ENCODE measurements at places on chromosomes 1 and 21.

GRCh38 chr1:36351227-36351977 lies 28.0 kb upstream of the EVA1B start:
- DNase-seq, result no peak

DNA sequence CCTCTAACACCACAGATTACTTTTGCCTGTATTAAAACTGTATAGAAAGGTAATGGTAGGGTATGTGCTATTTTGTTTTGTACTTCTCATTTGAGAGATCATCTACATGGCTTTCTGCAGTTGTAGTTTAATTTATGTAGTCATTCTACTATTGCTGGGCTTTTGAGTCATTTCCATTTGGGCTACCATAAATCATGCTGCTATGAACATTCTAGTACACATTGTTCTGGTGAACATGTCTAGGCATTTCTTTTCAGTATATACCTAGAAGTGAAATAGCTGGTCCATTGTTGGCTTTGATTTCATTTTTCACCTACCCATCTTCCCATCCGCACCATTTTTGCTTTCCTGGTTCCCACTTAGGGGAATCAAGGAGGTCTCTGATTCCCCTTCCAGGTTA lies 18.7 kb downstream of the EDN2 start:
- no peak for DNase-seq

DNA sequence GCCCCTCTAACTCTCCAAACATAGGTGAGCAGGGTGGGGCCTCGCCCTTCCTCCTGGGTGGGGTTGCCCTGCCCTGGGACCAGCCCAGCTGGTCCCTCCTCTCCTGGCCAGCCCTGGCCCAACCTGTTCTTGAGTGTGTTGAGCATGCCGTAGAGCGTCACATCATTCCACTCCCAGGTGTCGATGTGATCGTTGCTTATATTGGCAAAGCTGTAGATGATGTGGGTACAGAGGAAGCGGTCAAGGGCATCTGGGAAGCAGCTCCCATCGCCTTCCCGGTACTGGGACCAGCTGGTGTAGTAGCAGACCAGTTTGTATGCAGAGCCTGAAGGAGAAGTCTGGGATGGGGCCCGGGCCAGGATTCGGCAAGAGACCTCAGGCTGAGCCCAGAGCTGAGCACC lies 1.4 kb downstream of the CHI3L1 start:
- DNase-seq, result no peak

DNA sequence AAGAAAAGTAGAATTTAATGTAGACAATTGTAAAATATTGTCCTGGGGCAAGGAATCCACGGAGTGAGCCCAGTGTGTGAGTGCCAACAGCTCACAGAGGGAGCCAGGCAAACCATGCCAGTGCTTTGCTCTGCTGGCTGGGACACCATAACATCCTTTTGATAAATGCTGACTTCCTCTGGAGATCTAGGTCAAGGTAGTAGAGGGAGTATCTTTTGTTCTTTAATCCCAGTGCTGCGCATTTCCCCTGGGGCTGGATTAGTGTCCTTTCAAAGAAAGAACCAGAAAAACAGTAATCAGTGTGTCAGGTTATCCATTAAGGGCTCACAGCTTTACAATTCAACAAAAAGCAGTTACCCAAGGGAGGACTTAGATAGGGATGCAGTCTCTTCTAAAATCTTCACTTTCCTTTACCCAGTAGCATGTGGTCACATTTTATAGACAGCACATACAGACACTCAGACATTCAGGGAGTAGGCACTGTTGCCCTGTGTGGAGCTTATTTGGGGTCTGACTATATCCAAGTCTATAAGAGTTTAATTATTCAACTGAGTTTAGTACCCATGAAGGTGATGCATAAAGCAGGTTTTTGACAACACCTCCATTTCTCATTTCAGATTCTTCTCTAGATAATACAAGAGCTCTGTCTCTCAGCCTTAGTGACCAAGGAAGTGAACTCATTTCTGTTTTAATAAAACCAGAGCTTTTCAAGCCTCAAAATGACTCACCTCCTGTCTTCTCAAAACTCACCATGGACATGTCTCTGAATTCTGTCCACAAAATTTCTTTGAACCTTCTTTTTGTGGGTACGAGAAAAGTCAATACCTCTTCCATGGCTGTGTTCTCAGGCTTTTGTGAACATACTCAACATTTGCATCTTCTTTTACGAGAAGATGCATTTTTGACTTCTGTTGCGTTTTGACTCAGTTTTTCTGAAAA lies 215.3 kb downstream of the BRINP2 start:
- DNase-seq, result no peak

DNA sequence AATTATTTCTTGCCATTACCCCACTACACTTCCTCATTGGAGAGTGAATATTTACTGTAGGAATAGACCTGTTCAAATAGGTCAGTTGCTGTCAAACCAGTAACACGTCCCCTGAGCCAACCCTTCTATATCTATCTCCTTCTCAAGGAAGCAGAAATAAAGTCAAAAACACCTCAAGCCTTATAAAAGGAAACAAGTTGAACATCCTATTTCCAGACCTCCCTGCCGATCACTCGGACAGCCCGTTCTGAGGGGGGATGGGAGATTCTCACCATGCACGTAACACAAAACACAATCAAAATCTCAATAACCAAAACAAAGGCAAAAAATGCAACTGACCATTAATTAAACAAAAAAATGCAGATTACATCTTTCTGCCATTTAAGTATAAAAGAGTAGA lies 121.5 kb upstream of the KRTAP19-8 start:
- DNase-seq, result no peak

GRCh38 chr1:200901350-200901749 lies 6.7 kb downstream of the INAVA start:
- no peak for DNase-seq

- DNase-seq, result no peak
Observed at GRCh38 chr1:31273619-31274018, 23.0 kb downstream of the SNRNP40 start.

DNA sequence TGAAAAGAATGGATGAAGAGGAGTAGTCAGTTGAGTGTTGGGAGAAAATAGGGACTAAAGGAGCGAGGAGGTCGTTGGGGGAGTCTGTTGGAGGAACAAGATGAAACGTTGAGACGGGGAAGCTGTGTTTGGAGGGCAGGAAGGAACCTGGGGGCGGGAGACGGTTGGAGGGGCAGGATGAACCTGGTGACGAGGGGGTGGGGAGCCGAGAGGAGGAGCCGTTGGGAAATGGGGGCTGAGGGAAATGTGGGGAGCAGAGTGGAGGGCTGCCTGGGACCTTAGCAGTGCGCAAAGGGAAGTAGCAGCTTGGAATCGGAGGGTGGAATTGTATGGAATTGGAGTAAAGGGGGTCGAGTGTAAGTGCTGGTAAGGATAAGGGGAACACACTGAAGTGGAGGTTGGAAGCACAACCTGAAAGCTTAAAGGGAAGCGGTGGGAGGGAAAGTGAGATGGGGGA lies 630 bp downstream of the MTF2 start:
- no peak for DNase-seq

DNA sequence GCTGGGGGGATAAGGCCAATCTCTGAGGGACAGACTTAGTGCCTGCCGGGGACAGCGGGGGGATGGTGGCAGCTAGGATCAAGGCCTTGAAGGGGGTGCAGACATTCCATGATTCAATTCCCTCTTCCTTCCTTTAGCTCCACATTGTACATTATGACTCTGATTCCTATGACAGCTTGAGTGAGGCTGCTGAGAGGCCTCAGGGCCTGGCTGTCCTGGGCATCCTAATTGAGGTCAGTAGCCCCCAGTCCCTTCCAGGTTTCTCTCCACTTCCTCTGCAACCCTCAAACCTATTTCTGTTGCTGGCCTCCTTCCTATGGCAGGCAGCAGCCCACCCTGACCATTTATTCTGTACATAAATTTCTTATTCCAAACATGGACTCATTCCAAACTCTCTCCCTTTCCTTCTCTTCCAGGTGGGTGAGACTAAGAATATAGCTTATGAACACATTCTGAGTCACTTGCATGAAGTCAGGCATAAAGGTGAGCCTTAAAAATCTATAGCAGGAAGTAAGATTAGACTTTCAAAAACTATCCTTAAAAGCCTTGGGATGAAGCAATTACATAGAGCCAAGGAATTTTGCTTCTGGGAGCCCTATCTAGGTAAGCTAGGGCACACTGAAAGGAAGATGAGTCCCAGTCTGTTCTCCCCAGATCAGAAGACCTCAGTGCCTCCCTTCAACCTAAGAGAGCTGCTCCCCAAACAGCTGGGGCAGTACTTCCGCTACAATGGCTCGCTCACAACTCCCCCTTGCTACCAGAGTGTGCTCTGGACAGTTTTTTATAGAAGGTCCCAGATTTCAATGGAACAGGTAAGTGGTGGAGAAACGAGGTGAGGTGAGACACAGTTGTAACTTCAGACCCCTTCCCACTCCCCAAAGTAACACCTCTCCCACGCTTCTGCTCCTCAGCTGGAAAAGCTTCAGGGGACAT lies 5.1 kb downstream of the CA14 start:
- DNase-seq, result no peak

DNA sequence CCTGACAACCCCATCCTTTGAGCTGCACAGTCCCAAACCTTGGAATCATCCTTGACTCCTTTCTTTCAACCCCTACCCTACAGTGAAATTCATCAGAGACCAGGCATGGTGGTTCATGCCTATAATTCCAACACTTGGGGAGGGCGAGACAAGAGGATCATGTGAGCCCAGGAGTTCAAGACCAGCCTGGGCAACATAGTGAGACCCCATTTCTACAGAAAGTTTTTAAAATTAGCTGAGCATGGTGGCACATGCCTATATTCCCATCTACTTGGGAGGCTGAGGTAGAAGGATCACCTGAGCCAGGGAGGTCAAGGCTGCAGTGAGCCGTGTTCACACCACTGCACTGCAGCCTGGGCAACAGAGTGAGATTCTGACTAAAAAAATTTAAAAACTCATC lies 34.5 kb downstream of the RERE start:
- no peak for DNase-seq

DNA sequence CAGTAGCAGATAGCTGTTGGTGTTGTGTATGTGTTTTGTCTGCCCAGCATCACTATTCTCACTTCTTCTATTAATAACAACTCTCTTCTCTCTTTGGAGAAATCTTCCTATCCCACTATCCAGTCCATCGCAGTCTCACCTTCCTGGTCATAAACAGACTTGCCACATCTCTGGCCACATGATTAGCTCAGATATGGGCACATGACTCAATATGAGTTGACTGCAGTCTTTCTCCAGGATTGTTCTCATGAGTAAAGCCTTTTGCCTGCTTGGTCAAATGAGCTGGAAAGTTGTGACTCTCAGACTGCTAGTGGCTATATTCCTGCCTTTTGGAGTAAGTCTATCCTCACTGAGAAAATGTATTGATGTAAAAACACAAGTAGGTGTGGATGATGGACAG lies 32.9 kb upstream of the TADA1 start:
- DNase-seq, result no peak

DNA sequence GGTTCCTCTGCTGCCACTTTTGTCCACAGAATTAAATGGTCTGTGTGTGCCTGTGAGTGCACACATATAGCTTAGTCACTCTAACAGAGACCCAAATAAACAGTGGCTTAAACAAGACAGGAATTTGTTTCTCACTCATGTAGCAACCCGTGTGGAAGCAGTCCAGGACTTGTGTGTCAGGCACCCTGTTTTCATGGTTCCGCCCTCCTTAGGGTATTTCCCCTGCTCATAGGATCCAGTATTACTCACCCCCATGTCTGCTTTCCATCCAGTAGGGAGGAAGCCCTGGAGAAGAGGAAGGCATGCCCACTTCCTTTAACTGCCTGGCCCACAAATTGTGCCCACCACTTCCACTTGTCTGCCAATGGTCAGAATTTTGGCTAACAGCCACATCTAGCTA lies 41.3 kb upstream of the TACSTD2 start:
- no peak for DNase-seq

DNA sequence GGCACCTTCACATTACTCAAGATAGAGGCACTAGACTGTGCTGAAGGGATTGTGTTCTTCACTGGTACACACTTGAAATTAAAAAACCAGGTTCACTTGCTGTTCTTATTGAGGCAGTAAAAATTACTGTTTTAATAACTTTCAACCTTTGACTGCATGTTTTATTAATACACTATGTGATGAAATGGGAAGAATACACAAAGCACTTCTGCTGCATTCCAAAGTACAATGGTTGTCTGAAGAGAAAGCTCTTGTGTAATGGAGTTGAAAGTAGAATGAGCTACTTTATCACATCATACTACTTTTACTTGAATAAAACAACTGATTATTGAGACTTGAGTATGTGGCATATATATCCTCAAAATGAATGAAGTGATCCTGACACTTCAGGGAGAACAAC lies 49.7 kb downstream of the LRRC8C start:
- no peak for DNase-seq

DNA sequence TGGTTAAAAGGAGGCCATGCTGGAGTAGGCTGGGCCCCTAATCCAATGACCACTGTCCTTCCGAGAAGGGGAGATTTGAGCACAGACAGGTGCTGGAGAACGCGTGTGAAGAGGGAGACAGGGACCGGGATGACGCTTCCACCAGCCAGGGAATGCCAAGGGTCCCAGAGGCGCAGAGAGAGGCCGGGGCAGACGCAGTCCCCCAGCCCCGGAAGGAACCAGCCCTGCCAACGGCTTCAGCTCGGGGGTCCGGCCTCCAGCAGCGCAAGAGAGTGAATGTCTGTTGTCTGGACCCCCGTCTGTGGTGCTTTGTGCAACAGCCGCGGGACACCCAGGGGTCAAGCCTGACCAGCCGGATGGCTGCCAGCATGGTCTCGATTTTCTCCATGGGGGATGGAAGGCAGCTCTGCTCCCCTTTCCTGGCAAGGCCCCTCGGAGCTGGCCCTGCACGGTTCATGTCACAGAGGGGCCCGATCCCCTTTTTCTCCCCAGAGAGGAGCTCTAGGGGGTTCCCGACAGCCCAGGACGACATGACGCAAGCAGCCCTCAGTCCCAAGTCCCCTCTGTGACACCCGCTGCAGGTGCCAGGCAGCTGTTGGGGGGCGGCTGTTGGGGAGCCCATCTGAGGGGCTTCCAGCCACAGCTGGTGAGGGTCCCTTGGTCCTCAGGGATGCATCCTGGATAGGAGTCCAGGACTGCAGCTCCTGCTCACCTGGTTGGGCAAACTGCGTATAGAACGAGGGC lies 73.5 kb downstream of the SIK1 start:
- DNase-seq, result no peak

- no peak for DNase-seq
Observed at GRCh38 chr21:34183331-34183928, 110.1 kb downstream of the MRPS6 start.

DNA sequence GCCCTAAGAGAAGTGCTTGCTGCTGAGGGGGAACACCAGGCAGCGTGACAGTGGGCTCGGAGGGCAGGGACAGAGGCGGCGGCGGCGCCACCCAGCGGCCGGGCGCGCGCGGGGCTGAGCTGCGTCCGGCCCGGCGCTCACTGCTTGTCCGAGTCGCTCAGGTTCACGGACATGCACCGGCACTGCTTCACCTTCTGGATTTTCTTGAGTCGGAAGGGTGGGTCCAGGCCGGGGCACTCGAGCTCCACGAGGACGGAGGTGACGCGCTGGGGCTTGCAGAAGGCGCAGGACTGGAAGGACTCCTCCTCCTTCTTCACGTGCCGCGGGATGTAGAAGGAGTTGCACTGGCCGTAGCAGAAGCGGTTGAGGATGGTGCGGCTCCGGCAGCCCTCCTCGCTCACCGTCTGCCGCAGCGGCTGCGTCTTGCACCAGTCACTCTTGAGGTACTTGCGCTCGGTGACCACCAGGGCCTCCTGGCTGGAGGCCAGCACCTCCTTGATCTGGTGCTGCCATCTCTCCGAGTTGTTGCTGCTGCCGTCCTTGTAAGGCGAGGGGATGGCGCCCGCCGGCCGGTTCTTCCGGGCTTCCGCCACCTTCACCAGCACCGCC lies 119.0 kb downstream of the GREM2 start:
- DNase-seq, result no peak

Measured in stimulated activated CD4-positive, alpha-beta T cell treated with anti-CD3 and anti-CD28 coated beads, Interleukin-2, amount 100 ng/mL, for 48 hours (primary cell).